Stimulated activated CD4-positive, alpha-beta T cell treated with anti-CD3 and anti-CD28 coated beads, Interleukin-1b, Interleukin-23, amount 100 ng/mL, for 1 hour (primary cell): ENCODE measurements at places on chromosomes 13 and 19.

- no peak for DNase-seq
Observed at GRCh38 chr13:80664950-80665349, 324.0 kb upstream of the SPRY2 start.

DNA sequence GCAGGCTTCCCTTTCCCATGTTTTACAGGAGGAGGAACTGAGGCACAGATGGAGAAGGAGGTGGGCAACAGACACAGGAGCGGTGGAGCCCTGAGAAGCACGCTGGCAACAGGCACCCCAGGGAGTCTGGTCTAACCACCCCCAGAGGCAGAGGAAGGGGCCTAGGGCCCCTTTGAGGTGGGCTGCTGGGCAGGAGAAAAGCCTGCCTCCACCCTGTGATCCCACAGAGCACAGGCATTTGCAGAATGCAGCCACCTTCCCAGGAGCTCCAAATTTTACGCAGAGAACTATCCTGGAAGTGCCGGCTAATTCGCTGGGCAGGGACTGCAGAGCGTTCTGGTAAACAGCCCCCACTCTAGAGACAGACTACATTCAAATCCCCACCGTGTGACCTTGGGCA, 30.4 kb downstream of the RAB20 start:
- no peak for DNase-seq

DNA sequence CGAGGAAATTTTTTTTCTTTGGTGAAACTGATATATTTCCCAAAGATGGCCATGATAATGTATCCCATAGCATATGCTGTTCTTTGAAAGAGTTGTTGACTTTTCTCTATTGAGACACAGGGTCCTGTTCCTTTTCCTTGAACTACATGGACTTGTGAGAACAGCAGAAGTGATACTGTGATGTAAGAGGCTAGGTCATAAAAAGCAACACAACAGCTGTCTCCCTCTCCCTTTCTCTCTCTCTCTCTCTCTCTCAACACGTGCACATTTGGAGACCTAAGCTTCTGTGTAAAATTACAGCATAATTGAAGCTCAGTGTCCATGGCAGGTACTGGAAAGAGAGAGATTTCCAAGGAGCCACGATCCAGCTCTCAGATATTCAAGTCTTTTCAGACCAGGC, 1712.4 kb downstream of the EFNB2 start:
- no peak for DNase-seq

- DNase-seq: no peak
Observed at GRCh38 chr13:62040078-62040477, 624.4 kb upstream of the PCDH20 start.

DNA sequence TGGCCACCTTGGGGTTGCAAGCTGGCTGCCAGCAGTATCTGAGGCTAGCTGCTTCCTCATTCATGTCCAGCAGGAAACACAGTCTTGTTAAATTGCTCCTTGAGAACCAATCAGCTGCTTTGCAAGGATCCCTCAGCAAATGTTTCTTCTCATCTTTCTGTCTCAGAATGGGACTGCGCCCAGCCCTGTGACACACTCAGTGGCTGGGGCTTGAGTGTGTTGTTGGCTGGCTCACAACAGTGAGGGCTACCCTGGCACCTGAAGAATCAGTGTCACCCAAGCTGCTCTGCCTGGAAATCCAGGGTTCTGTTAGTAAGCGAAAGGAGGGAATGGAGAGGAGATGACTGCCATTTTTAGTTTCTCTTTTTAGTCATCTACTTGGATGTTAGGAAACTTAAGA, 317.2 kb downstream of the DCT start:
- no peak for DNase-seq

GRCh38 chr13:35736876-35737275, 260.4 kb upstream of the MAB21L1 start:
- DNase-seq: no peak

- DNase-seq: no peak
Observed at GRCh38 chr13:109933476-109933875, 147.1 kb upstream of the IRS2 start.

DNA sequence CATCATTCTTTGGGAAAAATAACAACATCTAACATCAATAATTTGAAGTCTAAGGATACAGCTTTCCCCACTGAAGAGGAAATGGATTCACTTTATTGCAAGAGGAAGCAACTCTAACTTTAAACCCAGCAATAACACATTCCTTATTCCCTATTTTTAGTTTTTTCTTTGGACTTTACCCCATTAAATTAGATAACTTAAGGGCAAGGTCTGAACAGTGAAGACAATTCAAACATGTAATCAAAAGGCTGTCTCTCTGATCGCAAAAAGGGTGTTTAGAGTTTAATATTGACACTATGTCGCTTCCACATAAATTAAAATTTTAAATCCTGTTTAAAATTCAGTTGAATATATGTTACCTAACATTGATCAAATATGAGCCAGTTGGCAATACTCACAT, 10.1 kb downstream of the EDNRB start:
- DNase-seq: no peak

- no peak for DNase-seq
Observed at GRCh38 chr19:39516270-39516669, 1.3 kb downstream of the SELENOV start.

- no peak for DNase-seq
Observed at GRCh38 chr13:32852526-32852925, 163.7 kb upstream of the KL start.

- DNase-seq: no peak
Observed at GRCh38 chr19:31613683-31614219, 264.5 kb upstream of the TSHZ3 start.
